ENCODE measurements at places on chromosomes 2 and 18.

DNA sequence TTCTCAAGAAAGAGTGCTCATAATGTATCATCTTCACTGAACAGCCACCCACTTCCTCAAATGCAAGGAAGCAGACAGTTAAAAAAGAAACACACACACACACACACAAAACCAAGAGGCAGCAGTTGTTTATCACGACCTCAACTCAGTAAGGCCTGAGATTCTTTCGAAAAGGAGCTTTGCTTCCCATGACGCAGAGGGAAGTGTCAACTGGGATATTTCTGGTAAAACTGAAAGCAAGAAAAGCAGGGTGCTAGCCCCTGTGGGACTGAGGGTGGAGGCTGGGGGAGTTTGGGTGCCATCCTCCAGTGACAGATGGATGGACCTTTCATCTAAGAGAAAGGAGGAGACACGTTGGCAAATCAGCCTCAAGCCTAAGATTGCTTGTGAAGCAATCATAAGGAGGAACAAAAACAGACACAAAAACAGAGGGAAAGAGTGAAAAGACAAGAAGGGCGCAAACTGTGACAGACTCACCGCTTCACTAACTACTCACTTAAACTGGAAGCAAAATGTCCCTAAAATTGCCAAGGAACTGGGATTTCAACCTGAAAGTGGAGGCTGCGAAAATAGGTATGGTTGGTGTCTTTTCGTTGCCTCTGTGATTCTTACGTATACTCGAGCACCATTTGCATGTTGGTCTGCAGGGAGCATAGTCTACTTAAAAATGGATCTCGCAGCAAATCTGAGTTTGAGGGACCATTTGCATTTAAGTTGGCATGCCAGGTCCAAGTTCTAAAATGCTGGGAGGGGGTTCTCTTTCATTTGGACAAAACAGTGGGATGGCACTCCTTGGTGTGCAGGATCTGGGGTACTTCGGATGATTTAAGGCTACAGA lies at the start of gene ARHGAP25:
Gene ARHGAP25 (plus strand): TSS at position 124 of the 838 bp plus-strand sequence. CDS start 389 bp downstream, at position 513.
- DNase-seq, result no peak

DNA sequence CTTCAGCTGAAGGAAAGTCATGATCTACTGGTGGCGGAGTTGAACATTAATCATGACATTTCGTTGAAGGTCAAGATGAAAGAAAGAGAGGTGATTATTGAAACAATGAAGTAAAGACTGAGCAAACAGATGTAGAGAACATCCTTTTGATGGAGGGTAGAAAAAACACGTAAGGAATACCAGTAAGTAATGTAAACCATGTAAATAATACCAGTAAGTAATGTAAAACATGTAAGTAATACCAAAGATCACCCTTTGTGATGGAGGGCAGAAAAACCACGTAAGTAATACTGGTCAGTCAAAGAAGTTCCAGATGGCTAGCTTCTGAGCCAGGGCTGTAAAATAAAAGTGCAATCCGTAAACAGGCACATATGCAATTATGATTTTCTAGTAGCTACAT lies 1387.7 kb downstream of the SUCLG1 start:
- DNase-seq, result no peak

GRCh38 chr2:37295469-37296073 lies 29.1 kb downstream of the PRKD3 start:
- no peak for DNase-seq

DNA sequence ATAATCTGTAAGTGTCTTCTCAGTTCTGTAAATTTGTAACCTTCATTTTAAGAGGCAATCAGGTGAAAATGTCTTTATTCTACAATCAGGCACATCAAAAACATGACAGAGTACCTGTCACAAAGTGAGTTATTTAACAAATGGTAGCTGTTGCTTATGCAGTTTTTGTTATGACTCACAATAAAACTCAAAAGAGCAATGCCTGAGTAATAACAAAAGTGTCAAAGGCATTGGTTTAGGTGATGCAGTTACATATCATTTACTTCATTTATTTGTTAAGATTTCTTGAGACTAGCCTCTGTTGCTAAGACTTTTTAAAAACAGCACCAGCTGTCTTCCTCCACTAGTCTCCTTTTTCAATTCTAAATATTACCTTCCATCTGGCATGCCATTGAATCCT lies 177.8 kb downstream of the KIAA1328 start:
- DNase-seq, result no peak

DNA sequence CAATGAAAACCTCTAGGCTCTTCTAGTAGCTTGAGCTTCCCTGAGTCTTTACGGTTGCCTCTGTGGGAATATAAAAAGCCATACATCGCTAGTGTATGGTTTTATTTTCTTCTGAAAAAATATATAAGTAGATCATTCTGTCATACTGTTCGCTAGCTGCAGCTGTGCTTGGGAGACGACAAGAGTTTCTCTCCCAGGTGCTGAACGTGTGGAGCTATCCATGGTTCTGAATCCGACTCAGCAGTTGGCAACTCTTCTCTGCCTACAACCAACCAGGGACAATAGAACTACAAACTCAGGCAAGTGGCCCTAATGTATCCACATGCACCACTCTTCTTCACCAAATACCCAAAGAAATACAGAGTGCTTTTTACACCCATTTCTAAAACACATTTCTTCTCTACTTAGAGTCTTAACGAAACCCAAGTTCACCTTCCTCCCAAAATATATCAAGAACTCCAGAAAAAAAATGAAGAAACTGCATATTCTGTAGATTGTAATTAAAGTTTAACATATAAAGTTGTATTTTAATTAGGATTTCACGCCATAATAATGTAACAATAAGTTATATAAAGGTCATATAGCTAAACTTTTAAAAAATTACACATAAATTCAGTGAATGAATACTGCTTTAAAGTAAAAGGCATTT lies 2.2 kb upstream of the KCNH7 start:
- peak; percentile 12 for DNase-seq

GRCh38 chr2:11753886-11754699 lies 7.7 kb downstream of the LPIN1 start:
- peak; percentile 63 for DNase-seq

GRCh38 chr2:180012523-180012922 lies 5.4 kb upstream of the CWC22 start:
- no peak for DNase-seq

GRCh38 chr2:216074794-216075193 lies 6.8 kb downstream of the PECR start:
- DNase-seq, result no peak

DNA sequence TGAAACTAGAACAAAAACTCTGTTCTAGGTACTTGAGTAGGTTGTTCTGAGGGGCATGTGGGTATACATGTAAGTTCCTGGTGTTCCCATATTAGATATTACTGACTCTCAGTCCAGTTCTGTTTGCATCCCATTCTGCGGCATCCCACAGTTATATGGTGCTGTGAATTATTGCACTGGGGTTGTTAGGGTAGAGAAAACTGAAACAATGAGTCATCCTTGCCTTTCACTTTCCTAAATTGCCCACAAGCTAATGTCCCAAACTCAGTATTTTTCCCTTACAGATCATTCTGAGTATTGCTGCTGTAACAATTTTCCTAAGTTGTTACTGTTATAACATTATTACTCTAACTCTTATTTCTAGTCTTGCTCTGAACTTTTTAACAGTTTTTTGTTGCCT lies 3.0 kb downstream of the WDR75 start:
- no peak for DNase-seq

DNA sequence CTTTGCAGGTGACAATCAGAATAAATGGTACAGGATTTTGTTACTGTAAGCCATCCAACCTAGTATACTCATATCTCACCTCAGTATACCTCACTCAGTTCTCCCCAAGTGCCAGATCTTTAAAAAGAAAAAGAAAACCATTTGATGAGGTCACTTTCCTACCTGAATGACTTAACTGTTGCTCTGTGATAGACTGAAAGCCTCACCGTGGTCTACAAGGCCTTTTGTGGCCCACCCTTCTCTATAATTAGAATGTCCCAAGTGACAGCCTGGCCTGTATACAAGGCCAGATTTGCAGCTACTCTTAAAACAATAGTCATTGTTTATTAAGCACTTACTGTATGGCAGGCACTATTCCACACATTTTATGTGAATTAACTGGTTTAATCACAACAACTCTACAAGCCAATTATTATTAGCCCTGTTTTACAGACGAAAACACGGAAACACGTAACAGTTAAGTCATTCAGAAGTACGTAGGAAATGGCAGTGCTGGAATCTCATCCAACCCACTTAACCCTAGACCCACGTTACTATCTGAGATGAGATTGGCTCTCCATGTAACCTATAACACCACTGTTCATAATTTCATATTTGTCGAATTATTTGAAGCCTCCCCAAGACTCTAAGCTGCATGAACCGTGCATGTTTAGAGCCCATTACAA lies 28.3 kb downstream of the PKP4 start:
- DNase-seq, result no peak

- DNase-seq, result no peak
Observed at GRCh38 chr2:863732-864450, 86.8 kb upstream of the SNTG2 start.

DNA sequence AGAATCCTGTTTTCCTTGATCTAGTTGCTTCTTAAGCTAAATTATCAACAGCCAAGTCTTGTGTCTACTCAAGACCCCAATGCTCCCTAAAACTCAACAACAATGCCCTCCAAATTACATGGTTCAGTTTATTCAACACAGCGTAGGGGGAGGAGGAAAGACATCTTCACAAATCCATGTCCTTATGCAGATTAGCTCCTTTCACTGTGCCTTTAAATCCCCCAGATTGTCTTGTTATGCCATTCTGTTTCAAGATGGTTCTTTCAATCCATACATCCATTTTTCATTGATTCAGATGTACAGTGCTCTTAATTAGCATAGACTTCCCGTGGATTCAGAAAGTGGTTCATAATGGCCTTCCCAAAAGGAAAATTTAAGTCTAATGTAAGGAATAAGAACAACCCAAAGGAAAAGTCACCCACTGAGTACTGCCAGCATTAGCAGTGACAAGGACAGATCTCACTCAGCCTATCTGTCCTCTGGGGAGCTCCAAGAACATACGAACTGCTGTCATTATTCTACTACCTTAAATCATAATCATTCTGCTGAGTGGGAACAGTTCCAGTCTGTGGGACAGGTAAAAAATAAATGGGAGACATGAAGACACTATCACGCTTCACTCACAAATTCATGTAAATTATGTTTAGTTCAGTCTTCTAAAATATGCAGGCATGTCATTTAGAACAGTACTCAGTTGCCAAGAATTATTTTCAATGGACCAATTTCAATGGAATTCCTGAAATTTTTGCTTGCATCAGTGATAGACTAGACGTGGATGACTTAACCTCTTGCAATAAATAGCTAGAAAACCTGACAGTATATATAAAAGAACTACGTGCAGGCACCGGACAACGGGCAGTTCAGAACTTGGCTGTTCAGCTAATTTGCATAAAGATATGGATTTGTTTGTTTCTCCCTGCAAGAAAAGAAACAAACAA lies 58.9 kb upstream of the RNU4ATAC start:
- no peak for DNase-seq

GRCh38 chr2:224381521-224382279 lies 20.2 kb downstream of the FAM124B start:
- DNase-seq, result no peak

DNA sequence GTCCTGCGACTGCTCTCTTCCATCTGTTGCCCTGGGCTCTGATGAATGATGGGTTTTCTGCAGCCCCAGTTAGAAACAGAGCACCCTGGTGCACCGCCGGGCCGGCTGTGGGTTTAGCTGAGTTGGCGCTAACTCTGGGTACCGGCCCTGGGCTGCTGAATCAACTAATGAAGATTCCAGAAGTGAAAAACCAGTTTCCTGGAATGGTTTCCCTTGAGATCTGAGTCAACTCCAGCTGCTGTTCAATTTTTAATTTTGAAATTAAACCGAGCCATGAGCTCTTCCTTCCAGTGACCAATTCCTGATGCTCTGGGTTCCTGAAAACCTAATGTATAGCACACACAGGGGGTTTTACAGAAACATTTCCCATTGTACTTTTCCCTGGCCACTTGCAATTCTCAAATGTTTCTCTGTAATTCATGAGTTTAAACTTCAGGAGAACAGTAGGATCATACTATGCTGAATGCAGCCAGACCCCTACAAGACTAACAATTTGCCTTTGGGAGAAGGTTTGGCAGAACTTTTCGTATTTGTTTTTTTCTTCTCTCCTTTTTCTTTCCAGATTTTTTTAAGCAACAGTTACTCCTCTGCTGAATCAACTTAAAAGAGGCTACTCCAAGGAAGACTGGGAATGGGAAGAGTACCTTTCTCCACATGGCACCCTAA lies 5.5 kb downstream of the COL6A3 start:
- no peak for DNase-seq

DNA sequence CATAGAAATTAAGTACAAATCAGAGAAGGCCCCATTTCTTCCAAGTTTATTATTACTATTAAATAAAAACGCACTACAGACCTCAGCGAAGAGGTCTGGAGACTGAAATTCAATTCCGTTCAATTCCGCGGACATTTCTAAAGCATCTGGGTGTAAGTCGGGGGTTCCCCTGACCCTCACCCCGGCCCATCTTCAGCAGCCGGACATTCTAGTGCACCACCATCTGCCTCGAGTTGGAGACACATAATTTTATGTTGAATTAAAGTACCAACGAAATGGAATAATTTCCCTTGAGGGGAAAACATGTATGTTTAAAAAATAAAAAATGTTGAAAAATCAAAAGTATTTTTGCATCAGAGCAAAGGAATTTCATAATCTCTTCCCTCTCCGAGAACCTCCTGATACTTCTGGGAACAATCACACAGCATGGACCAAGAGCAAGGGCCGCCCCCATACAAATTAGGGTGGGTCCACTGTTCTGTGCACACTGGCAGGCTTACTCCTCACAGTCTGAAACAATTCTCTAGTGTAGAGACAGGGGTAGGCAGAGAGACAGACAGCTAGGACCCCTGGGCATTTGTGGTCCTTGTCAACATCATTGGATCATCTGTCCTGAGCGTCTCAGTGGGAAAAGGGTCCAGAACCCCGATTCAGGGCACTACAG lies 29.3 kb downstream of the MBP start:
- no peak for DNase-seq

GRCh38 chr18:75365837-75366236 lies 61.7 kb downstream of the SMIM21 start:
- no peak for DNase-seq

- DNase-seq, result no peak
Observed at GRCh38 chr2:136530146-136530545, 235.2 kb upstream of the THSD7B start.

- no peak for DNase-seq
Observed at GRCh38 chr2:147002256-147002655, 842.6 kb upstream of the ACVR2A start.

GRCh38 chr2:224524657-224525056 lies 60.5 kb downstream of the CUL3 start:
- no peak for DNase-seq
